ENCODE measurements at places on chromosomes 2 and 18. TPM values are rescaled to one million over a fixed set of nuclear protein-coding genes. Genes with fewer than 3 reads are reported as not detected.

GRCh38 chr2:46719487-46719886, 196.1 kb downstream of the MCFD2 start:
- DNase-seq, result no peak

DNA sequence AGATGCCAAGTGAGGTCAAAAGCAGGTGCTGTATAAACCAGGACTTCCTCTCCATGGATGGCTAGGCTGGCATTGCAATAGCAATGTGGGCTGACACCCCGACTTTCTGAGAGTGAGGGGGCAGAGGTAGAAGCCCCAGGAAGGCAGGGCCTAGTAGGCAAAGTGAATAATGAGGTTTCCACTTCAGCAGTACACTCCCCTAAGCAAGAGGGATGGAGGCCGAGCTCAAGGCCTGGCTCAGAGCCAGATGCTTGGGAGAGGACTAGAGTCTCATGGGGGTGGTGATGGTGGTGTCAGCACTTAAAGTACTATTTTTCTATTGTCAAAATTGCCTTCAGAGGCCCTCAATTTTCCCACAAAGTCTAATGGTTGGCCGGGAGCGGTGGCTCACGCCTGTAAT, 41.6 kb upstream of the HK2 start:
- DNase-seq, result no peak

GRCh38 chr2:25419678-25420242, 78.0 kb upstream of the DNMT3A start:
- no peak for DNase-seq

- DNase-seq, result no peak
Measured at GRCh38 chr18:22670914-22671313, 253.2 kb upstream of the CTAGE1 start.

DNA sequence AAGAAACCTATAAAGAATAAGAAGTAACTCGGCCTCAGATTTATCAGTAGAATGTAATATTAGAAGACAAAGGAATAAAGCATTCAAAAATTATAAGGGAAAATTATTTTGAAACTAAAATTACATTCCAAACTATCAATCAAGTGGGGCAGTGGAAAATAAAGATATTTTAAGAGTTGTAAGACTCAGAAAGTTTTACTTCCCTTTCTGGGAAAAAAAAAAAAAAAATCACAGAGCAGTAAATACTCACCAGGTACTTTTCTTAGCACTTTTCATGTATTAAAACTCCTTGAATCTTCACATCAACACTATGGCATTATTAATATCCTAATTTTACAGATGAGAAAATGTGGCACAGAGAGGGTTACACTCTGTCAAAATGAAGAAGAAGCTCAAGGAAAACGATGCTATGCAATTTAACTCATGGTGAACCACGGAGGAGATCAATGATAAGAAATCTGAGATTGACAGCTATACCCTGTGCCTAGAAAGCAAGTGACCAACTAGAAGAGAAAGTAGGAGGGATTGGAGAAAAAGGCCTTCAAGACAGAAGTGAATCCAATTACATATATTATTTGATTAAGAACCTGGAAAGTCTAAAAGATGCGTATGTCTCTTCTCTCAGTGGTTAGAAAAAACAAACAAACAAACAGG, 238.9 kb upstream of the ID2 start:
- no peak for DNase-seq

- DNase-seq, result no peak
Measured at GRCh38 chr18:51076503-51076902, 46.5 kb downstream of the SMAD4 start.

GRCh38 chr2:10091182-10091888, 11.1 kb upstream of the CYS1 start:
- DNase-seq, result peak; percentile 34

DNA sequence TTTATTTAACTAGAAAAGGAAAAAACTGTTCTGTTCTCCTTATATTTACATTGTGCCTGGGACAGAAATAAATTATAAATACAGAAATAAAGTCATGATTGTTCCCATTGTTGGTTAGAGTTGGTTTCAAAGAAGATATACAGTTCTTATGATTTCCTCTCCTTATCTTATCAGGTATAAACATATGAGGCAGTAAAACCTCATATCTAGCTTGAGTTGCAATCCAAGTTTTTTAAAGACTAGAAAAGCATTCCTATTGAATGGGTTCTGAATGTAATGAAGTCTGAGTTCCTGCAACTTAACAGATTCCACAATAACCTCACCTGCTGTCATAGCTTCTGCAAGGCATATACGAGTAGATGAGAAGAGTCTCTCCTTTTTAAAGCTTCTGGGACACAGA, 114.7 kb upstream of the CAVIN2 start:
- DNase-seq, result no peak

GRCh38 chr18:32956591-32957315, 183.9 kb upstream of the KLHL14 start:
- DNase-seq, result no peak

DNA sequence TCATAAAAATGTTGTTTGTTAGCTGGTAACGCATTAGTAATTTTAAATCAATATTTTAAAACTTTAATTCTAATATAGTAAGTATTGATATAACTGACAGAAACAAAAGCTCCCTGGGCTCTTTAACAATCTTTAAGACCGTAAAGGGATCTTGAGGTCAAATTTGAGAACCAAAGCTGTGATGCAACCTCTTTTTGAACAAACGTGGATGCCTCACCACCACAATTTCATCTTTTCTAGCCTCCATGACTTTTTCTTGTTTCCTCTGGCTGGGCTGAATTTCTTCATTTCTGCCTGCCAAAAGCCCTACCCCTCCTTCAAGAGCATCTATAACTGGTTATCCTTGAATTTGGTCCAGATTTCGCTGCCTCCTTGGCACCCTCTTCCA, 563 bp upstream of the POLE4 start:
- DNase-seq, result no peak

DNA sequence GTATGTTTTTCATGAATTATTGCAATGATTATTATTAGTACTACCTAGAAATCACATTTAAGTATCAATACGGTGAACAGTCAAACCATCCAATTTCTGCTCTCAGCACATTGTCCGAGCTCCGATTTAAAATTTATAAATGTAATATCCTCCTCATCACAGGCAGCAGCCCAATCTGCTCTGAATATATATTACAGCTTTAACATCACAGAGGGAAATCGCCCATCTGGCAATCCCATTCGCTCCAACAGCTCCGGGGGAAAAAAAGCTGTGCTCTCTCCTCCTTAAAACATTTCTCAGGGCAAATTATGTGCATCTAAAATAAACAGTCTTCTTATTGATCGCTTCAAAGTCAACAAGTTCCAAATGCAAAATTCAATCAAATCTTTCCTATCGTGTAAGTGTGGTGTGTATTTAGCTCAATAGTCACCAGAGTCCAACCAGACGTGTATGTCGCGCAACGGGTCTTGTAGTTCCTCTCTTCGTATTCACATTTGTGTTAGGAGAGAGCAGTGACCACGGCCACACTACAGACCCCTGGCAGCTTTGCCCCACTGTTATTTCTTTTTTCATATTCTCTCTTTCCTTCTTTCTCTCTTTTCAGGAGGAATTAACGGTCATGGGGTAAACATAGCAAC, 2.4 kb downstream of the FIGN start:
- DNase-seq, result no peak

GRCh38 chr2:150487537-150488429, at the start of gene RND3:
RND3 (minus strand) TSS chr2:150487667; CDS start chr2:150487417, 250 bp downstream.
- DNase-seq, result peak; percentile 77

- DNase-seq, result no peak
Measured at GRCh38 chr2:43268066-43268953, 41.9 kb upstream of the ZFP36L2 start.

GRCh38 chr2:110748489-110748867, 16.1 kb downstream of the ACOXL start:
- DNase-seq, result peak; percentile 83

PSMA8 gene
- total RNA-seq, result 2.1 TPM

SERPINB7 gene
- total RNA-seq, result not detected

LYG2 gene
- not detected for total RNA-seq

LGALSL gene
- 1.5 TPM for total RNA-seq

SERPINB13 gene
- not detected for total RNA-seq

PMAIP1 gene
- 132 TPM for total RNA-seq

PRSS56 gene
- not detected for total RNA-seq

SKOR2 gene
- total RNA-seq, result not detected

SNED1 gene
- total RNA-seq, result 0.60 TPM

PDE1A gene
- total RNA-seq, result not detected

DOK6 gene
- total RNA-seq, result not detected

All from activated naive CD4-positive, alpha-beta T cell treated with anti-CD3 and anti-CD28 coated beads for 36 hours (primary cell).